ENCODE measurements at places on chromosomes 6 and 20. TPM values are rescaled to one million over a fixed set of nuclear protein-coding genes. Genes with fewer than 3 reads are reported as not detected.

Gene IL17F
- not detected for total RNA-seq

Gene STMND1
- not detected for total RNA-seq

Gene BFSP1
- 0.10 TPM for total RNA-seq

Gene TREM2
- not detected for total RNA-seq

Gene RIPOR3
- not detected for total RNA-seq

Gene ZC3H12D
- total RNA-seq = 225 TPM

Gene TOP1
- 63.3 TPM for total RNA-seq

Gene TMEM244
- total RNA-seq = not detected

Gene SLC35B2
- total RNA-seq = 29.1 TPM

Gene SIGLEC1
- not detected for total RNA-seq

DNA sequence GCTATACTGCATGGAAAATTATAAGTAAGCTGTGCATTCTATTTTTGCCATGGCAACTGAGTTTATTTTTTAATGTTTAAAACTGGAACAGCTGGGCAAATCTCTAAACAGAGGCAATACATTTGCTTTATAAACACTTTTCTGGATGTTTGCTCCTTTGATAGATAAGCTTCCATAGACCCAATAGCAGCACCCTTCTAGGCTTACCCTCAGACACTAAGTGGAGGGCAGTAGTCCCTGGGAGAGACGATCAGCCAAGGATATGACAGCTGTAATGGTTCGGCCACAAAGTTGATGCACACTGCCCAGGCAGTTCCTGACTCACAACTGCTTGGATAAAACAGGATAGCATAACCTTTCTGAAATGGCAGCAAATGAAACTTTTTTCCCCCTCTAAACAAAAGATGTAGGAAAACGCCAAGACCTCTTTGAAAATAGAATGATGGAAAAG is 8.5 kb upstream of the MRPS10 start:
- H3K27ac ChIP-seq = no peak overlapping the region
- H3K4me1 ChIP-seq = peaks cover 11% of the 10 kb centered on the region
- H3K36me3 ChIP-seq = no peaks in the 10 kb centered on the region

- no peaks in the 10 kb centered on the region for H3K36me3 ChIP-seq
- no peak overlapping the region for H3K4me3 ChIP-seq
- H3K27ac ChIP-seq = no peak overlapping the region
- peaks cover 1% of the 10 kb centered on the region for H3K27me3 ChIP-seq
- DNase-seq = no peak
Observed at GRCh38 chr6:116954938-116955337, 77.9 kb downstream of the RFX6 start.

GRCh38 chr20:58313396-58313795 is 3.9 kb downstream of the RAB22A start:
- H3K4me3 ChIP-seq = peak overlapping the region; percentile 32
- DNase-seq = no peak
- no peaks in the 10 kb centered on the region for H3K27me3 ChIP-seq
- no peak overlapping the region for H3K27ac ChIP-seq

- DNase-seq = no peak
- H3K4me1 ChIP-seq = peaks cover 1% of the 10 kb centered on the region
- no peak overlapping the region for H3K27ac ChIP-seq
Observed at GRCh38 chr20:52145587-52145986, 46.0 kb downstream of the ZFP64 start.

GRCh38 chr6:46453741-46454316 is 37.4 kb downstream of the RCAN2 start:
- H3K4me1 ChIP-seq = no peaks in the 10 kb centered on the region
- DNase-seq = no peak
- H3K4me3 ChIP-seq = no peak overlapping the region
- H3K36me3 ChIP-seq = no peaks in the 10 kb centered on the region

GRCh38 chr6:14792118-14792955 is 453.5 kb upstream of the JARID2 start:
- H3K27ac ChIP-seq = no peak overlapping the region
- H3K4me1 ChIP-seq = peaks cover 6% of the 10 kb centered on the region
- no peaks in the 10 kb centered on the region for H3K36me3 ChIP-seq
- H3K27me3 ChIP-seq = no peaks in the 10 kb centered on the region

GRCh38 chr6:15758631-15759215 is 95.9 kb upstream of the DTNBP1 start:
- DNase-seq = no peak
- no peaks in the 10 kb centered on the region for H3K4me1 ChIP-seq
- H3K4me3 ChIP-seq = no peak overlapping the region
- H3K27ac ChIP-seq = no peak overlapping the region

DNA sequence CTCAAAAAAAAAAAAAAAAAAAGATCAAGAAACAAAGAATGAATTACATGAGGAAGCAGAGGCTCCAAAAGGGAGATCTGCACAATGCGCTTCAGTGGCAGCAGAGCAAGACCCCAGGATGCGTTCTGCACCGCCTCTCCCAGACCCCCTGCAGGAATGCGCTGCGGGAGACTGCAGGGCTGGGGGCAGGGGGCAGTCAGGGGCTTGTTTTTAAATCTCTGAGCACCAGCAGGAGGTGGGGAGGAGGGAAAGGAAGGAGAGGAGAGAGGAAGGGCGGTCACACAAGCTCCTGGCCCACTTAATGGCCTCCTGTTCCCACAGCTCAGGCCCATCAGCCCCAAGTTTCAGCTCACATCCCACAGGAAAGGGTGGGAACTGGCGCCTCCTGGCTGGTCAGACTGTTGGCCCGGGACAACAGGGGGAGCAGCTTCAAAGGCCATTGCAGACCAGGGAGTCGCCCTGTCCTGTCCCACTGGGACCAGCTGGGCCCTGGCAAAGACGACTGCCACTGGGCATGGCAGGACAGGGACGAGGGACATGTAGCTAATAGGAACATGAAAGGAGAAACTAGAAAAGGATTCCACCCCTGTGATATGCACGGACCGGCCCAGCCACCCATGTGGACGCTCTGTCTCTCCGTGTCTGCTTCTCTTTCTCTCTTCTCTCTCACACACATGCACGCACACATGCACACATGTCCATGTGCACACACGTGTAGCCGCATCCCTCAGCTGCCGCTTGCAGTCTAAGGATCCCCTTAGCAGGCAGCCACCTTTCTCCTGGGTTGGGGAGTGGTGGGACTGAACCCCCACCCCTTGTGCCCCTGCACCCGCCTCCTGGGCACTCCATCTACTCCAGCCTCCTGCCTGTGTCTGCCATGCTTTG is 34.7 kb downstream of the TFEB start:
- peaks cover 89% of the 10 kb centered on the region for H3K4me1 ChIP-seq
- peak overlapping the region; percentile 50 for H3K4me3 ChIP-seq
- no peaks in the 10 kb centered on the region for H3K27me3 ChIP-seq
- peak overlapping the region; percentile 87 for H3K27ac ChIP-seq
- DNase-seq = no peak

GRCh38 chr20:24724982-24725533 is 224.0 kb upstream of the CST7 start:
- H3K4me3 ChIP-seq = no peak overlapping the region
- H3K4me1 ChIP-seq = no peaks in the 10 kb centered on the region
- no peak overlapping the region for H3K27ac ChIP-seq

GRCh38 chr20:51562332-51563173 is 20.0 kb upstream of the NFATC2 start:
- H3K4me1 ChIP-seq = peaks cover 26% of the 10 kb centered on the region
- peak overlapping the region; percentile 67 for H3K4me3 ChIP-seq
- H3K27me3 ChIP-seq = peaks cover 56% of the 10 kb centered on the region
- no peak overlapping the region for H3K27ac ChIP-seq

GRCh38 chr6:152984513-152984872 is 1.7 kb upstream of the FBXO5 start:
- peaks cover 14% of the 10 kb centered on the region for H3K36me3 ChIP-seq
- H3K27me3 ChIP-seq = no peaks in the 10 kb centered on the region
- H3K4me1 ChIP-seq = peaks cover 38% of the 10 kb centered on the region
- no peak for DNase-seq
- peak overlapping the region; percentile 100 for H3K4me3 ChIP-seq
- H3K27ac ChIP-seq = peak overlapping the region; percentile 100

GRCh38 chr20:53838311-53838868 is 232.0 kb downstream of the BCAS1 start:
- peaks cover 79% of the 10 kb centered on the region for H3K4me1 ChIP-seq
- peak overlapping the region; percentile 89 for H3K27ac ChIP-seq
- no peaks in the 10 kb centered on the region for H3K36me3 ChIP-seq
- no peak for DNase-seq
- no peaks in the 10 kb centered on the region for H3K27me3 ChIP-seq

GRCh38 chr6:35140639-35141006 is 516 bp downstream of the TCP11 start:
- H3K4me3 ChIP-seq = peak overlapping the region; percentile 41
- no peak for DNase-seq
- H3K36me3 ChIP-seq = no peaks in the 10 kb centered on the region
- H3K4me1 ChIP-seq = peaks cover 17% of the 10 kb centered on the region

- H3K27me3 ChIP-seq = no peaks in the 10 kb centered on the region
- H3K27ac ChIP-seq = no peak overlapping the region
- peaks cover 16% of the 10 kb centered on the region for H3K4me1 ChIP-seq
- no peaks in the 10 kb centered on the region for H3K36me3 ChIP-seq
- no peak overlapping the region for H3K4me3 ChIP-seq
Observed at GRCh38 chr6:26097268-26097875, 10.1 kb downstream of the HFE start.

GRCh38 chr6:24257282-24257681 is 100.6 kb downstream of the DCDC2 start:
- no peak for DNase-seq
- H3K27me3 ChIP-seq = peaks cover 14% of the 10 kb centered on the region
- H3K4me1 ChIP-seq = peaks cover 3% of the 10 kb centered on the region
- no peaks in the 10 kb centered on the region for H3K36me3 ChIP-seq

GRCh38 chr20:41533537-41534136 is 84.5 kb downstream of the CHD6 start:
- no peak for DNase-seq
- peaks cover 3% of the 10 kb centered on the region for H3K4me1 ChIP-seq
- no peak overlapping the region for H3K4me3 ChIP-seq
- H3K36me3 ChIP-seq = peaks cover 54% of the 10 kb centered on the region
- H3K27ac ChIP-seq = no peak overlapping the region

GRCh38 chr6:26309731-26310142 is 55.3 kb upstream of the BTN3A2 start:
- peaks cover 7% of the 10 kb centered on the region for H3K36me3 ChIP-seq
- H3K4me3 ChIP-seq = no peak overlapping the region
- peak overlapping the region; percentile 10 for H3K27ac ChIP-seq
- H3K27me3 ChIP-seq = peaks cover 2% of the 10 kb centered on the region
- no peak for DNase-seq

DNA sequence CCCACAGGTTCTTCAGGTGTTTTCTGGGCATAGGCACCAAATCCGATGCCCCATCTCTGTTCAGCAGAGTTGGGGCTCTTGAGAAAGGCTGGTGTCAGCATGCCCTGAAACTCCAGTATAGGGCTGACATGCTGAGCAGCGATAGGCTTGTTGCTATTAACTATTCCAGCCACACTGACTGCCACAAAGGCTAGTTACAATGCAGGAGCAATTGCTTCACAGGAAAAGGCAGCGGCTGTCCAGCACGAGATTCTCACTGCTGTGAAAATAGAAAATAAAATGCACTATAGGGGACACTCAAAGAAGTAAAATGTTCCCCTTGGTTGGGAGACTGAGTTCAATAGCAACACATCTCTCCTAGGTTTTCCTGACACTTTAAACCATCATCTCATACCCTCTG is 112.4 kb downstream of the BFSP1 start:
- H3K27ac ChIP-seq = no peak overlapping the region
- no peaks in the 10 kb centered on the region for H3K4me1 ChIP-seq
- no peaks in the 10 kb centered on the region for H3K36me3 ChIP-seq
- H3K27me3 ChIP-seq = peaks cover 6% of the 10 kb centered on the region
- no peak overlapping the region for H3K4me3 ChIP-seq
- DNase-seq = no peak

GRCh38 chr6:155521719-155522118 is 66.1 kb upstream of the NOX3 start:
- H3K27me3 ChIP-seq = no peaks in the 10 kb centered on the region
- no peaks in the 10 kb centered on the region for H3K4me1 ChIP-seq
- no peak overlapping the region for H3K27ac ChIP-seq
- H3K36me3 ChIP-seq = no peaks in the 10 kb centered on the region
- H3K4me3 ChIP-seq = no peak overlapping the region
- DNase-seq = no peak

GRCh38 chr6:41040101-41040939 is 1.3 kb upstream of the UNC5CL start:
- DNase-seq = no peak
- H3K4me1 ChIP-seq = no peaks in the 10 kb centered on the region
- peaks cover 1% of the 10 kb centered on the region for H3K36me3 ChIP-seq
- no peaks in the 10 kb centered on the region for H3K27me3 ChIP-seq
- H3K4me3 ChIP-seq = no peak overlapping the region

DNA sequence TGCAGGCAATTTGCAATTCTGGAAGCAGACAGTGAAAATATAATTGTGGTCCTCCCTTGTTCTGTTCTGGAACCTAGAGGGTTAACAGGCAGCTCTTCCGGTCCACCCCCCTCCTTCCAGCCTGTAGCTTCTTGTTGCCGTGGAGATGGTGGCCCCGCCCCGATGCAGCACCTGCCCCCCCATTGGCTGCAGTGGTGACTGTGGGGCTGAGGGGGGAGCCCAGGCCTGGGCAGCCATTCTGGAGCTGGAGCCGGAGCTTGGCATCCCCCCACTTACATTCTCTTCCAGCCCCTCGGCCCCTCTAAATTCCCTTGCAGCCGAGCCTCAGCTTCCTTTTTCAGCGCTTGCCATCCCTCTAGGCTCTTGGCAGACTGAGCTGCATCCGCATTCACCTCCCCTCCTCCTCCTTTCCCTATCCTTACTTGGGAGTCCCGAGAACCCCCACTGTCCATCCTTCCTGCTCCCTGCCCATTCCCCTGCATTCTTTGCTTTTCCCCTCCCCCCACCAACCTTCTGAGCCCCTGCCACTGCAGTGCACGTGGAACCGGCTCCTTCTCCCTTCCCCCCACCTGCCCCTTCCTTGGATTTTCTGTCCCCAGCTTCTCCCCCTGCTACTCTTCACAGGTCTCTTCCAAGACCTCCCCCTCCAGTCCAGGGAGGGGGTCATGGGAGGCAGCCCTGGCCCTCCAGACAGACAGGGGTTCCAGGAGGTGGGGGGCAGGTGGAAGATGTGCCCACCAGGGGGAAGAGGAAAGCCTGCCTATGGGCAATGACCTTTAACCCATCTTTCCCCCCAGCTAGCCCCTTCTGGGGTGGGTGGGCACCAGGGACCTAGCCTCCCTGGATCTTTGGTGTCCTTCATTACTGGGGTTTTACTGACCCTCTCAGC is 11.4 kb downstream of the SYNGAP1 start:
- H3K27ac ChIP-seq = peak overlapping the region; percentile 60
- peaks cover 78% of the 10 kb centered on the region for H3K4me1 ChIP-seq
- H3K4me3 ChIP-seq = peak overlapping the region; percentile 67
- H3K36me3 ChIP-seq = peaks cover 12% of the 10 kb centered on the region

- DNase-seq = no peak
- H3K36me3 ChIP-seq = no peaks in the 10 kb centered on the region
- no peak overlapping the region for H3K4me3 ChIP-seq
- no peak overlapping the region for H3K27ac ChIP-seq
Observed at GRCh38 chr6:146106532-146106931, 77.7 kb downstream of the GRM1 start.

DNA sequence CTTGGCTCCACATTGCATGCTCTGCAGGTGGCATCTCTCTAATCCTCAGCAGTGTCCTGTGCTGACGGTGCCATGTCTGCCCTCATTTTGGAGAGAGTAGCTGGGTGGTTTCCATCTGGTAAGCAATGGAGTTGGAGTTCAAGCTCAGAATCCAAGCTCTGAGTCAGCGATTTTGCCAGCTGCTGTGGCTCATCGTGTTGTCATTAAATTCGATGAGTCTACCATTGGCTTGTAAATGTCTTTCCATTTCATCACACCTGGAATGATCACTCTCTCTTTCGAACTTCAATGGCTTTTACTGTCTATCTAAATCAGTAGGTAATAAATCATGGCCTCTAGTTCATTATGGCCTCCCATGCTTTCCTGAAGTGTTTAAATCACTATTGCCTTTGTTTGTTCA is 378.5 kb upstream of the TSHZ2 start:
- no peak overlapping the region for H3K27ac ChIP-seq
- H3K4me1 ChIP-seq = no peaks in the 10 kb centered on the region
- DNase-seq = no peak
- no peak overlapping the region for H3K4me3 ChIP-seq
- no peaks in the 10 kb centered on the region for H3K27me3 ChIP-seq
